Stimulated activated CD8-positive, alpha-beta memory T cell treated with anti-CD3 and anti-CD28 coated beads, Interleukin-15, amount 100 ng/mL, for 4 hours (primary cell): ENCODE measurements at places on chromosomes 3 and 15.

GRCh38 chr3:108357042-108357441 lies 60.7 kb downstream of the HHLA2 start:
- DNase-seq, result no peak

DNA sequence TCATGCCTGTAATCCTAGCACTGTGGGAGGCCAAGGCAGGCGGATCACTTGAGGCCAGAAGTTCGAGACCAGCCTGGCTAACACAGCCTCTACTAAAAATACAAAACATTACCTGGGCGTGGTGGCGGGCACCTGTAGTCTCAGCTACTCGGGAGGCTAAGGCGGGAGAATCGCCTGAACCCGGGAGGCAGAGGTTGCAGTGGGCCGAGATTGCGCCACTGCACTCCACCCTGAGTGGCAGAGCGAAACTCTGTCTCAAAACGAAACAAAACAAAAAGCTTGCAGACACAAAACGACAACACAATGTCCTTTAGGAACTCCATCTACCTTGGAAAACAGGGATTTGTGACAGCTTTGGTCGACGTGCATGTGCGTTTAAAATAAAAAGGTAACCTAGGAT lies 716 bp upstream of the KLHL24 start:
- DNase-seq, result no peak

DNA sequence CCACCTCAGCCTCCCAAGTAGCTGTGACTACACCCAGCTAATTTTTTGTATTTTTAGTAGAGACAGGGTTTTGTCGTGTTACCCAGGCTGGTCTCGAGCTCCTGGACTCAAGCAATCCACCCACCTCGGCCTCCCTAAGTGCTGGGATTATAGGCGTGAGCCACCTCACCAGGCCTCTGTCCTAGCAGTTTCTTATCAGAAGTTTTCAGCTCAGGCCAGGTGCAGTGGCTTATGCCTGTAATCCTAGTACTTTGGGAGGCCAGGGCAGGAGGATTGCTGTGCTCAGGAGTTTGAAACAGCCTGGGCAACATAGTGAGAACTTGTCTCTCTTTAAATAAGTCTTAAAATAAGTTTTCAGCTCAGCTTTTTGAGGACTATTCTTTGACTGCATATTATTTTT lies 48.4 kb downstream of the SGO1 start:
- DNase-seq, result no peak

DNA sequence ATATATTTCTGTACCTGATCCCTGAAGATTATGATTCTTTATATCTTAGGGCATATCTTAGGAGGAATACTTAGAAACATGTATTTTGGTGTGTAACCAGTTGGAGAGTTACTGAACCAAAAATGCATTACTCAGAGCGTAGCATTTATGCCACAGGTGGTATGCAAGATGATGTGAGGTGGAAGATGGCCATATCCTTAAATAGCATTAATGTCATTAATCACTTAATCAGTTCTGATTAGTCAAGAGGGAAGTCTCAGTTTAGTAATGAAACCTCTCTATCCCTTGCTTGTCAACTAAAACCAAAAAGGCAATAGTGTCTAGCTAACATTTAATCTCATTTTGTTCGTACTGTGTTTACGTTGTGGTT lies 130.5 kb upstream of the PHLDB2 start:
- DNase-seq, result no peak

DNA sequence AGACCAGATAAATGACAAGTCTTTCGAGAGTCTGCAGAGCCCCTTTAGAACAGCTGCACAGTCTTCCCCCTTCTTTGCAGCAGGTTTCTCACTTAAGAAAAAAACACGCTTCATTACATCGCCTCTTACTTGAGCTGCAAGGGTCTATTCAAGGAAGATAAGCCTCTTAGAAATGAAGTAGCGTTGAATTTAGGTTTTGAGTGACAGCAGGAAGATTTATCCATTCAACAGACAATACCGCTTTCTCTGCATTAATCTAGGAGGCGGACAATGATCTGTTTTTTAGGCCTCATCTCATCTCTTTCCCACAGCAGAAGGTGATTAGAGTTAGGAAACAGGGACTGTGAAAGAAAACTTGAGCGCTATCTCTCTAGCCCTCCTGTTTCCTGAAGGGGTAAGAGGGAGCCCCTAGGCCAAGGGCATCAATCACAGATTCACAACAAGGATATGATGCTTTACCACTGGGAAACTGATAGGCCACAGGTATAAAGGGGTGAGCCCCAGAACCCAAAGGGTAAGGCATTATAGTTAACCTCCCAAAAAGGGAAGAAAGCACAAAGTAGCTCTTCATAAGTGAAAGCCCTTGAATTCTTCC lies 84.3 kb downstream of the MECOM start:
- DNase-seq, result no peak

GRCh38 chr3:94784274-94784673 lies 721.4 kb downstream of the NSUN3 start:
- no peak for DNase-seq

GRCh38 chr3:29335438-29335837 lies 54.6 kb downstream of the RBMS3 start:
- DNase-seq, result no peak

- no peak for DNase-seq
Observed at GRCh38 chr3:47410801-47411646, 30.2 kb downstream of the PTPN23 start.
